ENCODE measurements at places on chromosomes 11 and 22. TPM values are rescaled to one million over a fixed set of nuclear protein-coding genes. Genes with fewer than 3 reads are reported as not detected.

The ISX gene
- polyA plus RNA-seq = not detected

- peak; percentile 45 for DNase-seq
Measured at GRCh38 chr22:40024201-40025061, 29.7 kb downstream of the FAM83F start.

GRCh38 chr11:13328286-13328685 is 50.7 kb downstream of the BMAL1 start:
- no peak for DNase-seq

DNA sequence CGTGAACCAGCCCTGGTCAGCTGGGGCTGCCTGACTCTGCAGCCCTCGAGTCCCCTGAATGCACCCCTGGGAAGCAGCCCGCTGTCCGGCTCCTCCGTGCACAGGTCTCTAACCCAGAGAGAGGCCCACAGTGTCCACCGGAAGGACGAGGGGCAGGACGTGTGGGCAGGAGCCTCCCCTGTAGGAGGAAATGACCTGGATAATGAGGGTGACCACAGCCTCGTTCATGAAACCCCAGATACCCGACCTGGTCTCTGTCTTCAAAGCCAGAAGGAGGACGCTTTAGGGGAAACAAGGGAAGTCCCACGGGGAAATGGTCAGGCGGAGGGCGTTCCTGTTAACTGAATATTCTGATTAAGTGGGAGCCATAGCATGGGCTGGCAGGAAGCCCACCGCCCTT is 23.3 kb downstream of the LIF start:
- no peak for DNase-seq

DNA sequence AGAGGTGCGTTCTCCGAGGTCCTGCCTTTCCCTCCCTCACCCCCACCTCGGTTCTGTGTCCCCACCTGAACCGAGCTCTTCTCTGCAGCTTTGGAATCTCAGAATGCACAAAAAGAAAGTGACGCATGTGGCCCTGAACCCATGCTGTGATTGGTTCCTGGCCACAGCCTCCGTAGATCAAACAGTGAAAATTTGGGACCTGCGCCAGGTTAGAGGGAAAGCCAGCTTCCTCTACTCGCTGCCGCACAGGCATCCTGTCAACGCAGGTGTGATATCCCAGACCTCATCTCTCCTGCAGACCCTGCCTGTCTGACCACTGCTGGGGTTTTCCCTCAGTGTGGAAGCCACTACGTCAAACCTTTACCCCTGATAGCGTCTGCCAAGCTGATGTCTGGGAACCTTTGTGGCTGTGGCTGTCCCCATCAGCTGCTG is 13.9 kb downstream of the ACP2 start:
- DNase-seq = peak; percentile 64

GRCh38 chr11:74755395-74755995 is 6.8 kb downstream of the RNF169 start:
- DNase-seq = no peak
